NCI-H2171 (cell line): ENCODE measurements at places on chromosomes 3 and 15.

GRCh38 chr15:31953478-31953877 lies 76.8 kb upstream of the CHRNA7 start:
- no peak for DNase-seq

DNA sequence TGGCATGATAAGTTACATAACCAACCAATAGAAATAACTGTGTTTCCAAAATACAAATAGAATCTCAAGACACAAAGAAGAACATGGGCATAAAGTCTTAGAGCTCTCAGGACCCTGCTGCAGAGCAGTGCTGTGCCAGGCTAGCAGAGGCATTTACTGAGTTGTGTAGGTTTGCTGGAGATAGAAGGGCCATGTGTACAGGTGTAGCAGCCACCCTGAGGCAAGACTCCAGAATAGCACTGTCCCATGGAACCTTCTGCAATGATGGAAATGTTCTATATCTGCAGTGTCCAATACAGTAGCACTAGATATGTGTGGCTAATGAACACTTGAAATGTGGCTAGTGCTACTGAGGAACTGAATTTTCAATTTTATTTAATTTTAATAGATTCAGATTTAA lies 267.0 kb upstream of the UMPS start:
- DNase-seq: no peak

DNA sequence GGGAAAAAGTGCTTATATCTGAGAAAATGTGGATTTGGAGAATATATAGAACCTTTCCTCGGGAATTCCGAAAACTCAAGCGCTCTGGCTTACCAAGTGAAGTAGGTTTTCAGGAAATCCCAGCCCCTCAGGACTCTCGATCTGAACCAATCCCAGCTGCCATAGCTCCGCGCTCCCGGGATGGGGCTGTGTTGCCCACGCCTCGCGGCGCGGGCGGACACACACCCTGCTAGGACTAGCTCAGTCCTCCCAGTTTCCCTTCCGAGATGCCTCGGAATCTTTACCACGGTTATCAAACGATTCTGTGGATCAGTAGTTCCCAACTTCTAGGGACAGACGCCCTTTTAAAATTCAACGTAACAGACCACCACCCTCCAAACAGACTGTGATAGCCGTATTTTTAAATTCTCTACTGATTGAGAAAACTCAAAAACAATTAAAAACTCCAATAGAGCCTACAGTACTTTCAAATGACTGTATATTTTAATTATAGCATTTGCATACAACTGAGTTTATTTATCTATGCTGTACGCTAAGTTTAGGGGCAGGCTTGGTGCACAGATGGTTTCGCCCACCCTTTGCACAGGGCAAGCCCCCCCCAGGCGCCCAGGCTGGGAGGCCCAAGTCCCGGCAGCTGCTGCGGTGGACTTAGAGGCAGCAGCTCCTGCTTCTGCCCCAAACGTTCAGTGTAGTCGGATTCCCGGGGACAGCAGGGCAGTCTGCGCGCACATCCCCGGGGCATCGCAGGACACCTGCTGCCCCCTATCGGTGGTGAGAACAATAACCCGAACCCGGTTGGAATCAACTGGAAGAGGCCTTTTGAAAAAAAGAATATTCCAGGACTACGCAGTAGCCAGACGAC lies 52.3 kb downstream of the CCDC54 start:
- peak; percentile 65 for DNase-seq

GRCh38 chr3:190444576-190445145 lies 5.0 kb downstream of the TMEM207 start:
- DNase-seq: no peak

- no peak for DNase-seq
These were observed 4.9 kb downstream of the RFTN1 start for GRCh38 chr3:16508591-16508995.

DNA sequence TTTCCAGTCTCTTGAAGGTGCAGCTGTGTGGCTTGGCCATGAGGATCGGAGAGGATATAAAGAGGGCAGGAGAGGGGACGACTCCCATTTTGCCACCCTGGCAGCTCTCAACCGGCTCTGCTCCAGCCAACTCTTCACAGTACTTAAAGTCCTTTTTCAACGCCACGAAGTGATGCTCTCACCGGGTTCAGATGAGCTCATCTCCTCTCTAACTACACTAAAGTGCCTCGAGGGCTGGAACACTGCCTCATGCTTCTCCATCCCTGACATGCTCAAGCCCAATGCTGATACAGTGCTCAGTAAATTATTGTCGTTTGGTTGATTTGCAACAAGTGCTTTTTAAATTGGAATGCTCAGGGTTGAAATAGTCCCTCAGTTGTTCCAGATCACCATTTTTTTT lies 97.8 kb downstream of the GTPBP8 start:
- no peak for DNase-seq

- no peak for DNase-seq
These were observed 156.5 kb downstream of the RYR3 start for GRCh38 chr15:33467146-33467815.

DNA sequence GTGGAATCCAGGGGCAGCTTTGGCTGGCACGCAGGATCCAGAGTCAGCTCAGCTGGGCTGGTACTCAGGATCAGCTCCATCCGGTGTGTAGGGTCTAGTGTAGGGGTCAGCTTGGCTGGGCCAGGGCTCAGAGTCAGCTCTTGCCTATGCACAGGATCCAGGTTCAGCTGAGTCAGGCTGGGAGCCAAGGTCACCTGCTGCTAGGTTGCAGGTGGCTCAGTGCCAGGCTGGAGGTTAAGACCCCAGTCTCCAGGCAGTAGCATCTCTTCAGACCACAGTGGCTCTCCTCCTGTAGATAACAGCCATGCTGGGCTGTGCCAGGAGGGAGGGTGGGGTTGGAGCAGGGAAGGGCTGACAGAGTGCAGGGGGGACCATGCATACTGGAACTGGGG lies 1.8 kb downstream of the HYAL3 start:
- DNase-seq: no peak

GRCh38 chr15:99951511-99951910 lies 218.3 kb upstream of the LYSMD4 start:
- no peak for DNase-seq

DNA sequence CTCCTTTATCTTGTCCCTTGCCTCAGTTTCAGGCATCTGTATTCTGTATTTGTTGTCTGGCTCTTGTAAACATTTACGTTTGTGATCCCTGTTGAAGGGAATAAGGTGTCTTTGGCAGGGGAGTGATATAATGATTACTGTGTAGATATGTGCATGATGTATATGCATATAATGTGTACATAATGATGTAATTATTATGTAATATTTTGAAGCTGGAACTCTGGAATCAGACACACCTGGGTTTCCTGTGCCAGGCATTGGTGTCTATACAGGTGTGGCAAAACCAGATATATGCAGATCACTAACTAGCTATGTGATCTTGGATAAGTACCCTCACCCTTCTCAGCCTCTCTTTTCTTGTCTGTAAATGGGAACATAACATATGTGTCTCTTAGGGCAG lies 241.2 kb upstream of the FEZF2 start:
- no peak for DNase-seq
